Gastrocnemius medialis (tissue), 4 donors: ENCODE measurements at places on chromosomes 13 and 19. TPM values are rescaled to one million over a fixed set of nuclear protein-coding genes. Genes with fewer than 3 reads are reported as not detected.

GRCh38 chr13:111484959-111485358 lies 164.5 kb downstream of the TEX29 start:
- H3K27me3 ChIP-seq = peaks cover 4% of the 10 kb centered on the region
- H3K27ac ChIP-seq = no peak overlapping the region
- H3K4me3 ChIP-seq = no peak overlapping the region
- DNase-seq = no peak

GRCh38 chr13:44857061-44857460 lies 132.2 kb downstream of the NUFIP1 start:
- H3K4me3 ChIP-seq = no peak overlapping the region
- H3K36me3 ChIP-seq = no peaks in the 10 kb centered on the region
- H3K27me3 ChIP-seq = no peaks in the 10 kb centered on the region
- peaks cover 27% of the 10 kb centered on the region for H3K4me1 ChIP-seq
- DNase-seq = no peak

GRCh38 chr19:15863272-15863671 lies 34.6 kb downstream of the CYP4F2 start:
- H3K4me3 ChIP-seq = no peak overlapping the region
- no peak overlapping the region for H3K27ac ChIP-seq
- no peaks in the 10 kb centered on the region for H3K36me3 ChIP-seq

DNA sequence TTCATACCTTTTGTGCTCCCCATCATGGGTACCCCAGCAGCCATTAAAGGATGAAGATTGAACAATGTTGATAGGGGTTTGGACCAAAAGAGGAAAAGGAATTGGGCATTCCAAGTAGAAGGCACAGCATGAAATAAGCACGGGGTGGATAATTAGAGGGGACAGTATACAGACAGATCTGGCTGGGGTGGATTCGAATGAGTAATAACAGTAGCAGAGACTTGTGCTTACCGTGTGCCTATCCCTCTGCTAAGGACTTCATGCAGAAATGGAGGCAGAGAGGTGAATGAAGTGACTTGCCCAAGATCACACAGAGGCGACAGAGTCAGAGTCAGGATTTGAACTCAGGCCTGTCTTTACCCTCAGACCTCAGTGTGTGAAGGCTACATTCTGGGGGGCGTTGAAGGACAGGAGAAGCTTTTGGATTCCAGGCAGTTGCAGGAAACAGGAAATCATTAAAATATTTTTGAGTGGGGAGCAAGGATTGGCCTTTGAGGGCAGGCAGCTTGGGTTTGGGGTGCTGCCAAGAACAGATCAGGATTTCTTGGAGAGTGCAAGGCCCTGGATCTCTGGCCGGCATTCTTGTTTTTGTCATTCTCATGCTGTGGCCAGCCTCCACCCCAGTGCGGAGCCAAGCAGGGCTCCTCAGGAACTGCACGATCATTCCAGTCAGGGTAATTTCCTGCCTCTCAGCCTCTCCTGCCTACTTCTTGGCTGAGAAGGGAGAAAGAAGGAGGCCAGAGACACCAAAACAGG lies 18.7 kb downstream of the PAF1 start:
- H3K36me3 ChIP-seq = no peaks in the 10 kb centered on the region
- H3K27ac ChIP-seq = peak overlapping the region; percentile 91
- DNase-seq = peak; percentile 84
- H3K27me3 ChIP-seq = no peaks in the 10 kb centered on the region
- H3K4me3 ChIP-seq = peak overlapping the region; percentile 4

GRCh38 chr13:20782116-20782708 lies 8.5 kb upstream of the EEF1AKMT1 start:
- no peak overlapping the region for H3K27ac ChIP-seq
- no peak for DNase-seq
- peaks cover 41% of the 10 kb centered on the region for H3K36me3 ChIP-seq
- no peak overlapping the region for H3K4me3 ChIP-seq

DNA sequence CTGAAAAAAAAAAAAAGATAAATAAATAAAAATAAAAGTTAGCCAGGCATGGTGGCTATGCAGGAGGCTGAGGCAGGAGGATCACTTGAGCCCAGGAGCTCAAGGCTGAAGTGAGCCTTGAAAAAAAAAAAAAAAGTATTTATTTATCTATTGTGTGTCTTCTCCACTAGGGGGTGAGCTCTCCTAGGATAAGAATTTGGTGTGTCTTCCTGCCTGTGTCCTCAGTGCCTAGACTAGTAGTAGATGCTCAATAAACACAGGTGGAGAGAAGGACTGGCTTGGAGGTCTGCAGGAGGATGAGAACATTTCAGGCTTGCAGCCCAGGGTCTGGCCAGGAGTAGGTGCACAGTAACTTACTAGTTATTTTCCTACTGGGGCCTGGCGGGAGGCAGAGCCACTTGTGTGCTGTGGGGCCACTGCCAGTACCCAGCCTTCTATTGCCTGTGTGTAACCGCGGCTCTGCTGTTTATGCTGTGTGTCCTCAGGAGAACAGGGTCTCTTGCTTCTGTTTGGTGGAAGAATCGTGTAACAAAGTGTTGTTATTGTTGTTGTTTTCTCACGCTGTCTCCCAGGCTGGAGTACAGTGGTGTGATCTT lies 5.4 kb downstream of the LMTK3 start:
- H3K4me1 ChIP-seq = peaks cover 6% of the 10 kb centered on the region
- H3K4me3 ChIP-seq = no peak overlapping the region
- H3K36me3 ChIP-seq = no peaks in the 10 kb centered on the region
- H3K27me3 ChIP-seq = peaks cover 8% of the 10 kb centered on the region
- H3K27ac ChIP-seq = no peak overlapping the region

IL4I1 gene
- 1.1 TPM for total RNA-seq

GPI gene
- total RNA-seq = 145 TPM

GPR12 gene
- not detected for total RNA-seq

CEACAM7 gene
- not detected for total RNA-seq

DNA sequence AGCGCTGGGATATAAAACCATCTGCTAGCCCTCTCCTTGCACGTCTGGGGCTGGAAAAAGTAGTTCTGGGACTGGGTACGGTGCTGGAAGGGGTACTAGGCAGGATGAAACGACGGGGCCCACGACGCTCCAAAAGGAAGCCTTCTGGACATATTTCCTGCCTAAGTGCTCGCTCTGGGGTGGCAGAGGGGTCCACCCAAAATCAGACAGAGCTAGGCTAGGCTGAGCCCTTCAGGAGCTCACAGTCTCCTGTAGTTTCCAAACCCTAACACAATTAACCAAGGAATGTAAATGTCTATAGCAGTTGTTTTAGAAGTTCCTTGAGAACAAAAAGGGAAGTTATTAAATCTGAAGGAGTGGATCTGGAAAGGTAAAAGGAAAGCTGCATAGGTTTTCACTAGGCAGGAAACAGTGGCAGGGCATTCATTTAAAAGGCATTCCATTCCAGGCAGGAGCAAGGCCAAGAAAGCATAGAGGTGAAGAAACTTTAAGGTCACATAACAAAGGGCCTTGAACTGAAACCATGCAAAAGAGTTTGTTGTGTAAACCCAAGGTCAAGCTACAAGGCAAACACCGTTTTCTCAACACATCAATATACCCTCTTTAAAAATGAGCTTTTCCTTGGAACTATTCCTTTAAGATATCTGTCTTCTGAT lies 634 bp upstream of the DIAPH3 start:
- no peaks in the 10 kb centered on the region for H3K36me3 ChIP-seq
- H3K4me3 ChIP-seq = peak overlapping the region; percentile 73
- peak overlapping the region; percentile 86 for H3K27ac ChIP-seq
- H3K4me1 ChIP-seq = peaks cover 16% of the 10 kb centered on the region
- DNase-seq = no peak

- no peaks in the 10 kb centered on the region for H3K36me3 ChIP-seq
- no peaks in the 10 kb centered on the region for H3K27me3 ChIP-seq
- H3K27ac ChIP-seq = no peak overlapping the region
- H3K4me3 ChIP-seq = no peak overlapping the region
- no peaks in the 10 kb centered on the region for H3K4me1 ChIP-seq
Measured at GRCh38 chr13:105918842-105919741, 616.4 kb downstream of the EFNB2 start.

GRCh38 chr13:112443191-112443994 lies 67.2 kb downstream of the SPACA7 start:
- H3K4me1 ChIP-seq = no peaks in the 10 kb centered on the region
- no peak overlapping the region for H3K27ac ChIP-seq
- no peak overlapping the region for H3K4me3 ChIP-seq

GRCh38 chr13:76708138-76708688 lies 178.0 kb downstream of the KCTD12 start:
- no peaks in the 10 kb centered on the region for H3K36me3 ChIP-seq
- H3K4me3 ChIP-seq = no peak overlapping the region
- no peak for DNase-seq
- H3K4me1 ChIP-seq = peaks cover 9% of the 10 kb centered on the region
- H3K27me3 ChIP-seq = no peaks in the 10 kb centered on the region
- no peak overlapping the region for H3K27ac ChIP-seq

GRCh38 chr19:18875726-18876125 lies 20.2 kb downstream of the CERS1 start:
- H3K4me1 ChIP-seq = no peaks in the 10 kb centered on the region
- DNase-seq = no peak
- no peaks in the 10 kb centered on the region for H3K27me3 ChIP-seq
- H3K36me3 ChIP-seq = peaks cover 4% of the 10 kb centered on the region
- no peak overlapping the region for H3K4me3 ChIP-seq

DNA sequence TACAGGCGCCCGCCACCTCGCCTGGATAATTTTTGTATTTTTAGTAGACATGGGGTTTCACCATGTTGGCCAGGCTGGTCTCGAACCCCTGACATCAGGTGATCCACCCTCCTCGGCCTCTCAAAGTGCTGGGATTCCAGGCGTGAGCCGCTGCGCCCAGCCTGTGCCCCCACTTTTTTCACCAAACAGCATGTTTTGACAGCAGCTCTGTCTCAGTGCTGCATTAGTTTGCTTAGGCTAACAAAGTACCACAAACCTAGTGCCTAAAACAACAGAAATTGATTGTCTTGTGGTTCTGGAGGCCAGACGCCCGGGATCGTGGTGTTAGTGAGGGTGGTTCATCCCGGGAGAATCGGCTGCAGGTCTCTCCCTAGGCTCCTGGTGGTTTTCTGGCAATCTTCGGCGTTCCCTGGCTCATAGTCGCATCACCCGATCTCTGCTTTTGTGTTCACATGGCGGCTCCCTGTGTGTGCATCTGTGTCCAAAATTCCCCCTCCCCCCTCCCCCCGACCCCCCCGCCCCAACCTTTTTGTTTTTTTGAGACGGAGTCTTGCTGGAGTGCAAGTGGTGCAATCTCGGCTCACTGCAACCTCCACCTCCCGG lies 30.0 kb downstream of the MYH14 start:
- no peaks in the 10 kb centered on the region for H3K27me3 ChIP-seq
- H3K4me1 ChIP-seq = peaks cover 14% of the 10 kb centered on the region
- DNase-seq = peak; percentile 77

FXYD3 gene
- total RNA-seq = 13.4 TPM

DNA sequence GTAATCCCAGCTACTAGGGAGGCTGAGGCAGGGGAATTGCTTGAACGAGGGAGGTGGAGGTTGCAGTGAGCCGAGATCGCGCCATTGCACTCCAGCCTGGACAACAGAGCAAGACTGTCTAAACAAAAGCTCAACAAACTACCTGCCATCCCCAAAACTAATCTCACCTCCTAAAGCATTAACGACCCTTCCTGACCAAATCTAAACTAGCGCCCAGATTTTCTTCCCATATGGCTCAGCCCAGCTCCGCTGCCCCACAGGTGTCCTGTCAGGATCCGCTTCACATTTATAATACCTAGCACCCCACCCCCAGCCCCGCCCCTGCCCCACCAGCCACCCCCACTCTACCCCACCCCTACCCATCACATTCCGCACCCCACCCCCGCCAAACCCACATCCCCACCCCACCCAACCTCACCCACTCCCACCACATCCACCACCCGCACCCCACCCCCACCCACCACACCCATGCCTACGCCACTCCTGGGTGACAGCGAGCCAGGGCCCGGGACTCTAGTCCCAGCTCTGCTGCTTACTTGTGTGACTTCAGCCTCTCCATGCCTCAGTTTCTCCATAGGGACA lies 599 bp downstream of the C19orf12 start:
- peaks cover 28% of the 10 kb centered on the region for H3K4me1 ChIP-seq
- DNase-seq = peak; percentile 29
- H3K27me3 ChIP-seq = no peaks in the 10 kb centered on the region
- no peaks in the 10 kb centered on the region for H3K36me3 ChIP-seq

GRIN3B gene
- total RNA-seq = not detected

GRCh38 chr19:47626238-47626637 lies 17.3 kb downstream of the BICRA start:
- H3K4me3 ChIP-seq = no peak overlapping the region
- no peak for DNase-seq
- H3K27ac ChIP-seq = peak overlapping the region; percentile 64
- no peaks in the 10 kb centered on the region for H3K36me3 ChIP-seq
- no peaks in the 10 kb centered on the region for H3K27me3 ChIP-seq

MAP2K2 gene
- total RNA-seq = 101 TPM

LILRA2 gene
- 0.44 TPM for total RNA-seq

ZNF470 gene
- total RNA-seq = 0.82 TPM

DNA sequence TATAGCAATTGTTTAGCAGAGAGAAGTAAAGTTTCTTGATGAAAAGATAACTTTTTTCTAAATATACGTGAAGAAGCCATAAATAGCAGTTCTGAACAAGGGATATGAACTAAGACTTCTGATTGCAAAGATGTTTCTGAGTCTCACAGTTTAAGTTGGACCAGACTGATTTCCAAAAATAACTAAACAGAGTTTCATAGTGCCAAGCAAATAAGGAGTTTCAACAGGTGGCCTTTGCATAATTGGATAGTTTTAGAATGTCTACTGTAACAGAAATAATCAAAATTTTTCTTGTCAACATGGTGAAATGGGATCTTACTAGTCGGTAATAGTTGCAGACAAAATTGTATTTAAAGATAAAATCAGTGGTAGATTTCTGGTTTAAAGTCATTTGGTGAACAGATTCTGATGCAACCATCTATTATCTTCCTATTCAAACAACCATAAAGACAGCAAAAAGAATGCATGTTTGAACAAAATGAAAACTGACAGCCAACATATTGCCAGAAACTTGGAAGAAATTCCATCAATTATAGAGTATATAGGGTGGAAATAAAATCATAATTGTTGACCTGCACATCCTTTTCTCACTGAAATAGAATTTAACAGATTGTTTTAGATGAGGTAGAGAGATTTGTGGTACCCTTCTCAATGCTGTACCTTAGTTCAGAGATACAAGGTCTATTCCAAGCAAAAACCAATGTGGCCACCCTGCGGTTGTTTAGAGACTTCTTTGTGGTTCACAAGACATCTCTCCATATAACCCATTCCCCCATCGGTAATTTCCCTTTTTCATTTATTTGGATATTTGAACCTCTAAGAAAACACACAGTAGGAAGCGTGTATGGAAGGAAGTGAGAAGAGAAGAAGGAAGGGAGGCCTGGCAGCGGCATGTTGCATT lies 275.3 kb downstream of the COG6 start:
- no peaks in the 10 kb centered on the region for H3K36me3 ChIP-seq
- no peak overlapping the region for H3K27ac ChIP-seq
- DNase-seq = no peak
- H3K27me3 ChIP-seq = no peaks in the 10 kb centered on the region
- no peak overlapping the region for H3K4me3 ChIP-seq

- H3K36me3 ChIP-seq = no peaks in the 10 kb centered on the region
- DNase-seq = peak; percentile 31
- no peak overlapping the region for H3K4me3 ChIP-seq
- no peaks in the 10 kb centered on the region for H3K4me1 ChIP-seq
Measured at GRCh38 chr13:52925775-52926285, 77.4 kb upstream of the PCDH8 start.

- H3K27me3 ChIP-seq = peaks cover 5% of the 10 kb centered on the region
- DNase-seq = no peak
- no peak overlapping the region for H3K4me3 ChIP-seq
- H3K36me3 ChIP-seq = no peaks in the 10 kb centered on the region
- H3K27ac ChIP-seq = no peak overlapping the region
Measured at GRCh38 chr13:27038323-27038722, 133.3 kb downstream of the USP12 start.
